ENCODE measurements at places on chromosomes 12 and 14. TPM values are rescaled to one million over a fixed set of nuclear protein-coding genes. Genes with fewer than 3 reads are reported as not detected.

DNA sequence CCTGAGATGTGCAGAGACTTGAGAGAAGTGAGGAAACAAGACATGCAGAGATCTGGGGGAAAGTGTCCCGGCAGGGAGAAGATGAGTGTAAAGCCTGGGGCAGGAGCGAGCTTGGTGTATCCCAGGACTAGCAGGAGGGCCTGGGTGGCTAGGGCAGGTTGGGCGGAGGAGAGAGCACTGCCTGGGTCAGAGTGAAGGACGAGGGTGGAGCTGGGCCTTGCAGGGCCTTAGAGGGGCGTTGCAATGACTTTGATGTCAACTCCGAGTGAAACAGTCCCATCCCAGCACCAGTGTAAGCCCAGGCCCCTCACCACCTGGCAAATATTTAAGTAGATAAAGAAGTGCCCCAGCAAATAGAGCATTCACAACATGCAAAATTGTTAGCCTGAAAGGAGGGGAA, 24.2 kb upstream of the RFLNA start:
- no peaks in the 10 kb centered on the region for H3K4me1 ChIP-seq
- DNase-seq, result no peak
- H3K36me3 ChIP-seq, result no peaks in the 10 kb centered on the region
- no peak overlapping the region for H3K4me3 ChIP-seq
- H3K27me3 ChIP-seq, result no peaks in the 10 kb centered on the region
- H3K27ac ChIP-seq, result no peak overlapping the region

DNA sequence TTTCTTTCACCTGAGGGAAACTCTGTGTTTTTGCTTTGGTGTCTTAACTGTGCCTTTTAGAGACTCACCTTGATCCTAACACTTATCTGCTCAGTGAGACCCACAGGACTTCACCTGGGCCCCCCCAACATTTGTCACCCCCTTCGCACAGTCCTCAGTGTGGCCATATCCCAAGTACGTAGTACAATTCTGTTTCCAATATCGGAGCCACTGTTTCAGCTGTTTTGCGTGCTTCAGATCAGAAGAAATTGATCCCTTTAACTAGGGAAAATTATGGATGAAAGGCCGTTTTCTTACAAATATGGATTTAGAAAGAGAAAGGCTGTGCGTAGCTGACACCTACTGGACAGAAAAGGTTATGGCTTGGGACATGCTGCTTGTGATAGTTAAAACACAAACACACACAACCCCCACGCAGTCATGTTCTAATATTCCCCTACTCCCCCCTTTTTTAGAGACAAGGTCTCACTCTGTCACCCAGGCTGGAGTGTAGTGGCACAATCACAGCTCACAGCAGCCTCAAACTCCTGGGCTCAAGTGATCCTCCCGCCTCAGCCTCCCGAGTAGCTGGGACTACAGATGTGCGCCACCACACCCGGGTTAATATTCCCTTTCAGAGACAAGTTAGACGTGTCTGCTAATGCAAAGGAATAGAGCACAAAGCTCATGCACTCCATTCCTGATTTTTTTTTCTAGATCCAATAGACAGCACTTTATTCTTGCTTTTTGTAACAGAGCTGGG, 3.6 kb upstream of the SLC7A8 start:
- H3K27me3 ChIP-seq, result no peaks in the 10 kb centered on the region
- H3K36me3 ChIP-seq, result no peaks in the 10 kb centered on the region
- H3K4me3 ChIP-seq, result no peak overlapping the region
- no peak overlapping the region for H3K27ac ChIP-seq
- H3K4me1 ChIP-seq, result no peaks in the 10 kb centered on the region

The TEAD4 gene
- total RNA-seq, result 31.2 TPM

DNA sequence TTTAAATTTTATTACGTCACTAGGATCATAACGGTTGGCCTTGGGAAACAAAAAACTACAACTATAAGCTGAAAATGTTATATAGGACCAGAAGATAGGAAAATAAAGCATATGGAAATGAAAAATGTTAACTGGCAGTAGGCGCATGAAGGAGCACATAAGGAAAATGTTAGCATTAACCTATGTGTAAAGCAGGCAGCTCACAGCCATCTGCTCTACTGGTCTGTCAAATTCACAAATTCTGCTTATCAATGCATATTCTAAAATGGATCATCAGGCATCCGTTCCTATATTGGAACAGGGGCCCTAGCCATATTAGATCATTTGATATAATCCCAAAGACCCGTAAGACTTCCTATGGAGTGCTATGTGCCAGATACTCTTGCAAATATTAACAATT, 263.9 kb downstream of the MDGA2 start:
- no peaks in the 10 kb centered on the region for H3K4me1 ChIP-seq
- no peak for DNase-seq
- H3K4me3 ChIP-seq, result no peak overlapping the region
- no peak overlapping the region for H3K27ac ChIP-seq
- no peaks in the 10 kb centered on the region for H3K27me3 ChIP-seq

GRCh38 chr12:65586796-65587195, 237.5 kb upstream of the HMGA2 start:
- no peaks in the 10 kb centered on the region for H3K36me3 ChIP-seq
- H3K4me3 ChIP-seq, result no peak overlapping the region
- H3K27me3 ChIP-seq, result no peaks in the 10 kb centered on the region
- H3K4me1 ChIP-seq, result no peaks in the 10 kb centered on the region
- H3K27ac ChIP-seq, result no peak overlapping the region

The TMEM63C gene
- 1.1 TPM for total RNA-seq

The CPNE8 gene
- total RNA-seq, result 18.5 TPM

DNA sequence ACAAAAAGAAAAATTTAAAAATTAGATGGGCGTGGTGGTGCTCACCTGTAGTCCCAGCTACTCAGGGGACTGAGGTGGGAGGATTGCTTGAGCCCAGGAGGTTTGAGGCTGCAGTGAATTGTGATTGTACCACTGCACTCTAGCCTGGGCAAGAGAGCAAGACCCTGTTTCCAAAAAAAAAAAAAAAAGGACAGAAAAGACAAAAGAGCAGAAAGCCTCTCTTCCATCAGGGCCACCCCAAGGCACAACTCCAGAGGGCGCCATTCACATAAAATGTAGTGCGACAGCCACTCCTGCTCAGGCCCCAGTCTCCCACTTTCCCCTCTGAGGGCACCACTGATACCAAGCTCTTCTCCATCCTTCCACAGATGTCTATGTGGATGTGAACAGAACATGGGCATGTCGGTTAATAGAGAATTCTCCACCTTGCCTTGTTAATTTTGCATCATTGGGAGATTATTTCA, 41.8 kb downstream of the DGLUCY start:
- no peaks in the 10 kb centered on the region for H3K27me3 ChIP-seq

Data from sigmoid colon (tissue), 7 donors.